ENCODE measurements at places on chromosomes 3 and 15.
A peak's percentile ranks its signal among the peaks of the same experiment; 100 is the strongest.

DNA sequence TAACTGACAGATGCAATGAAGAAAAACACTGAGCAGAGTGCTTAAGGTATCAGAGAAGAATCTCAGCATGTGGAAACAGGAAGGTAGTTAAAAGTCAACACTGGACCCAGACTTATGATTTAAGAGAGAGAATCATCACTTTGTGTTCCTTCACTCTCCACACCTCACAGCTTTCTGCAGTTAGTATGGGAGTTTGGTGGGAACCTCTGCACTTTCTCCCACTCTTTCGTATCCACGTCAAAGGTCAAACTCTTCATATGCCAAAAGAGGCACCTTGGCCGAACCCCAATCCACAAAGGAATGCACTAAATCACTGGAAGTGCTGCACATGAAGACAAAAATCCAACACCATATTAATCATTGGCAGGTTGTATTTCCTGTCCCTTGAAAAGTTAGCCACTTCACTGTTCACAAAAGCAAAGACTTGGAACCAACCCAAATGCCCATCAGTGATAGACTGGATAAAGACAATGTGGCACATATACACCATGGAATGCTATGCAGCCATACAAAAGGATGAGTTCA lies 361.2 kb downstream of the MAGI1 start:
- DNase-seq, result no peak

DNA sequence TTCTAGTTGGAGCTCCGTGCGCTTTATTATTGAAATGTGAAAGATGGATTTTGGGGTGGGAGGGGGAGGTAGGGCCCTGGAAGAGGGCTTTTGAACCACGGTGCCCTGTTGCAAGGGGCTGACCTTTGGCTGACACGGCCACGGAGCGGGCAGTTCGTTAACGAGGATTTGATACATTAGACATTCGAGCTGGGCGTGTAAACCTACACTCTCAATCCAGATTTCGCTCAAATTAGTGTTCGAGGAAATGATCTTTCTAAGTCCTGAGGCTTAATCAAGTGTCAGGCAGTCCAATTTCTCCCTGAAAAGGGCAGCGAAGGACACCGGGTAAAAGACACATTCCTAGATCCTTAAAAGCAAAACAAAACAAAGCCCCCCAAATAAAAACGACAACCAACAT lies 13.0 kb downstream of the ZIC1 start:
- DNase-seq, result no peak

DNA sequence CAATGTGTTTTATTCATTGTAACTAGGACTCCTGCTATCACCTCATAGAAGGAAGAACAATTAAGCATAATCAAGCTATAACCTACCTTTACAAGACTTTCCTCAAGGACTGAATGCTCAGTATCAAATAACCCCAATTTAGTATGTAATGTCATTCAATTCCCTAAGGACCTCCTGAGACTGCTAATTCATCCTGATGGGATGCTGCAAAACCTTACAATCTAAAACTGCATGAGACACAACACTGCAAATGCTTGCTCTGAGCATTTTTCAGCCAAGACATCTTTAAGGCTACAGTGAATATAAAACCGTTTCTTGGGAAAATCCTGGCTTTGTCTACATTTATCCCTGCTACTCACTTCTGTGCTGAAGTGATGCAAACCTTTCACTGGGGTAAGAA lies 69.9 kb downstream of the RYK start:
- no peak for DNase-seq

DNA sequence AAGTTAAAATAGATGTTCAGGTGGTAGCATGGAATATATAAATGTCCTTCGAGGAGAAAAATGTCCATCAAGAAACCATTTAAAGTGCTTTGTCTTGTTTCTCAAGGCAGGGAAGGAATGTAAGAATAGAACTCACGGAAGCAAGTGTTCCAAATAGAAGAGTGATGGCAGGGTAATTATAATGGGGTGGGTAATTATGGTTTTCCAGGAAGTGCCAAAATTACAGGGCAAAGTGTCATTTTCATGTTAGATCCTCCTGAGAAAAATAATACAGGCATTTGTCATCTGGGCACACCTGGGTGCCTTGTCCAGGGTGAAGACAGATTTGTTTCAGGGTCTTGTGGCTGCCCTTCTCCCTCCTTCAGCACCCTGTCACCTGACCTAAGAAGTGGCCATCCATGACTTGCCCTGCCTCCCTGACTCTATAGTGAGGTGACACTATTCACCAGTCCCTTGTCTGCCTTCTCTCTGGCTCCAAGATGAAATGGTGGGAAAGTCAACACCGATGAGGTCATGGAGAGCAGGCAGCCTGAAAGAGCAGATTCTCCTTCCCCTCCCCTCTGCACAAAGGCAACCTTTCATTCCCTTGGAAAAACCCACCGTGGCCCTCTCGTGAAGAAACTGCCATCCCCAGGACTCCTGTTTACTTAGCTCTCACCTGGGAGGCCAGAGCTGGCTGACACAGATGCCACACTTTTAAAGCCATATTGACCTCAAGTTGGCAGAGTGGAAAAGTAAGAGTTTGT lies 45.1 kb upstream of the AMOTL2 start:
- no peak for DNase-seq

DNA sequence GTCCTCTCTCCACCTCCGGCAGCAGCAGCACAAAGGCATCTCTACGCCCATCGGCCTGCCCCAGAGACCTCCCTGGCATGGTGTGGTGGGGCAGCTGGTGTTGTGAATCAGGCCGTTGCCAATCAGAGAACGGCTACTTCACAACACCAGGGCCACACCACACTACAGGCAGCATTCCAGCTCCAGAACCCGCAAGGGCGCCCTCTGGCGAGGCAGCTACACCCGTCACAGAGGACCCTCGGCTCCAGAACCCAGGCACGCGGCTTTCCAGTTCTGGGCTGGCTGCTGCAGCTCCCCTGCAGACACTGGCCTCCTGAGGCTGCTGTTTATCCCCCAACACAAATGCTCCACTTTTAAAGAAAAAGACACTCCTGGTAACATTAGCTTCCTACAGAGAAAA lies 127.5 kb upstream of the TOPAZ1 start:
- peak; percentile 8 for DNase-seq

- no peak for DNase-seq
These were observed 2.5 kb downstream of the PRTG start for GRCh38 chr15:55740359-55740878.

- DNase-seq, result no peak
These were observed 49.7 kb downstream of the SLC6A6 start for GRCh38 chr3:14451844-14452739.

GRCh38 chr3:32432045-32432710 lies 40.5 kb downstream of the CMTM7 start:
- DNase-seq, result no peak

- DNase-seq, result no peak
These were observed 22.8 kb downstream of the SATB1 start for GRCh38 chr3:18402239-18402799.

DNA sequence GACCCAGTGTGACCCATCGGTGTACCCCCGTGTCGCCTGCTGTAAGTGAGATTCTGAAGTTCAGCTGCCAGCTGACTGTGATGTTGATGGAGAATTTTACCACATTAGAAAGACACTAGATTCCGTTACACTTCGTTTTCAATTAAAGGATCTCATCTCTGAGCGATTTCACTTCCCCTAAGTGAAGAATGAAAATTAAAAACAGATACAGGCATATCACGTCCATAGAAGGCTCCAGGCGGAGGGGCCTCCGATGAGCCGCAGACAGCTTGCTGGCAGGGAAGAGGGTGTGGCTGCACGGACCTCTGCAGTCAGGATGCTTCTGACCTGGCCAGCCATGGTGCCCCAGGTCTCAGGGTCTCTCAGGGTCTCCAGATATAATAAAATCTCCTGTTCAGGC lies 6.6 kb upstream of the CPN2 start:
- DNase-seq, result no peak

DNA sequence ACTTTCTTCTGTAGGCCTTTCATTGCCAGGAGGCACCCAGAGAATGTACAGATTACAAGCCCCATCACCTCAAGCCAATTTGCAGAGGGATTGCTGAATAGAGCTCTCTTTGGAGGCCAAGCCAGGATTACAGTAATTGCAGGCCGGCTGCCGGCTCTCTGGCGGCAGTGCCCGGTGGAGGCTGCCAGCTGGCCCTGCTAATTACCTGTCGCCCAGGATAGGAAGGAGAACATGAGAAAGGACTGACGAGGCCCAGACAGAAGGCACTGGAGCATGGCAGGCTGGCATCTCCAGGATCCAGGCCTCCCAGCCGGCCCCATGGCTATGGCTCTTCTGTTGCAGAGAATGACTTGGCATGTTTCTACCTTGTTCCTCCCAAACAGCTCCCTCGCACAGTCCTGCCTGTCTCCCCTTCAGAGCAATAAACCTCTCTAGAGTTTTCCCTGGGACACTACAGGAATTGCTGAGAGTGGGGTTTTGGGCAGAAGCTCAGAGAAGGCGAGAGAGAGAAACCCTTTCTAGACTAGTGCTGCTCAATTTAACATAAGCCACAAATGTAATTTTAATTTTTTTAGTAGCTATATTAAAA lies 273.6 kb upstream of the PROK2 start:
- DNase-seq, result no peak

DNA sequence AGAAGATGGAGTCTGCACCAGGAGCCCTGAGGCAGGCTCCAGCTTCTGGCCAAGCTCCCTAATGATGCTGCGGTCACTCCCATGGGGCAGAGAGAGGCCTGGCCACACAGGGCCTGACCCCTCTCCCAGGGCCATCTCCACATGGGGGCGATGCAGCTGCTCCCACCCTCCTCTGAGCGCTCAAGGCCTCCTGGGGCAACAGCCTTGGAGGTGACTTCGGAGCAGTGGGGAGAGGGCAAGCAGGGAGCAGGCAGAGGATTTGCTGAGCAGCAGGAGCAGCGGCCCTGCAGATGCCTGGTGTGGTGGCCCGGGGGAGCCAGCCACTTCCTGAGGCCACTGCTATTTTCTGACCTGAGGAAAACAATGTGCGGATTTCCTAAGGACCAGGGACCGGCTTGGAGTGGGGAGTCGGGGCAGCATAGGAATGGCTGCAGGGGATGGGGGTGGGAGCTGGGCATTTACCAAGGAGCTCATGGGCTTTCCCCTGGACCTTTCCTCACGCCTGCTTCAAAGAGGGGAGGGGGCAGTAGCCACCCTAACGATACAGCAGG lies 81.6 kb upstream of the RPL32 start:
- no peak for DNase-seq

GRCh38 chr3:11513817-11514135 lies 129.9 kb downstream of the VGLL4 start:
- no peak for DNase-seq

DNA sequence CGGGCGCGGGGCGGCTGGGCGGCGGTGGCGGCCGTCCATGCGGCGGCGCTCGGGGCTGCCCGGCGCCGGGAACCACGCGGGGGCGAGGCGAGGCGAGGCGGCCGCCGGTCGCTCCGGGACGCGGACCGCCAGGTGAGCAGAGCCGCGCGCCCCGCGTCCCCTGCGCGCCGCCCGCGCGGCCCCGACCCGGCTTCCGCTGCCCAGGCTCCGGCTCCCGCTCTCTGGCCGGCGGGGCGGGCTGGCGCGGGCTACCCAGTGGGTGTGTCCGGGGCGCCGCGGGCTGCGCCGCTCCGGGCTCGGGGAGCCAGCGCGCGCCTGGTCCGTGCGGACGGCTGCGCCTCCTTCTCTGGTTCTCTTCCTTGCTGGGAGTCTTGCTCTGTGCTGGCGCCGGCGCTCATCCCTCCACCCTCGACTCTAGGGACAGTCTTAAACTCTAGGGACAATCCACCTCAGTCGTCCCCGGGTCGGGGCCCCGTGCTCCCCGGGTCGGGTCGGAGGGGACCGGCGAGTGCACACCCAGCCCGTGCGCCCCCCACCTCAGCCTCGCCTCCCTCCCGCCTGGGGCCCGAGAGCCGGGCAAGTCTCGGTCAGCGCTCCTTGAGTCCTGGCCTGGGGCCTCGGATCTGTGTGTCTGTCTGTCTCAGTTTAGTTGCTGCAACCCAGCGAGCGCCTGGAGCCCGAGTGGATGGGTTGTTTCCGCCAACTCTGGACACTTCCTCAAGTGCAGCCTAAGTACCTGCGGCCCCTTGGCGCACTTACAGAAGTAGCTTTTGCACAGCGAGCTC lies 488 bp downstream of the THSD4 start:
- DNase-seq, result no peak

Measured in stimulated activated CD8-positive, alpha-beta memory T cell treated with anti-CD3 and anti-CD28 coated beads, Interleukin-2, amount 100 ng/mL, for 1 hour (primary cell).